ENCODE measurements at places on chromosomes 16 and 17.

GRCh38 chr16:8295513-8296237 lies 294.6 kb downstream of the TMEM114 start:
- peak; percentile 9 for DNase-seq

GRCh38 chr17:7213895-7214299 lies 5.7 kb downstream of the DLG4 start:
- peak; percentile 59 for DNase-seq

DNA sequence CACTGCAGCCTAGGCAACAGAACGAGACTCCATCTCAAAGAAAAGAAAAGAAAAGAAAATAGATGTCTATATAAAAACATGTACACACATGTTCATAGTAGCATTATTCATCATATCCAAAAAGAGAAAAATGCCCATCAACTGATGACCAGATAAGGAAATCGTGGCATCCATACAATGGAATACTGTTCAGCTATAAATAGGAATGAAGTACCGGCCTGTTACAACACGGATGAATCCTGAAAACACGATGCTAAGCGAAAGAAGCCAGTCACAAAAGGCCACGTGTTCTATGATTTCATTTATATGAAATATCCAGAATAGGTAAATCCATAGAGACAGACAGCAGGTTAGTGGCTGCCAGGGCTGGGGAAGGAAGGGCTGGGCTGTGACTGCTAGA lies 65.8 kb downstream of the TBC1D16 start:
- no peak for DNase-seq

DNA sequence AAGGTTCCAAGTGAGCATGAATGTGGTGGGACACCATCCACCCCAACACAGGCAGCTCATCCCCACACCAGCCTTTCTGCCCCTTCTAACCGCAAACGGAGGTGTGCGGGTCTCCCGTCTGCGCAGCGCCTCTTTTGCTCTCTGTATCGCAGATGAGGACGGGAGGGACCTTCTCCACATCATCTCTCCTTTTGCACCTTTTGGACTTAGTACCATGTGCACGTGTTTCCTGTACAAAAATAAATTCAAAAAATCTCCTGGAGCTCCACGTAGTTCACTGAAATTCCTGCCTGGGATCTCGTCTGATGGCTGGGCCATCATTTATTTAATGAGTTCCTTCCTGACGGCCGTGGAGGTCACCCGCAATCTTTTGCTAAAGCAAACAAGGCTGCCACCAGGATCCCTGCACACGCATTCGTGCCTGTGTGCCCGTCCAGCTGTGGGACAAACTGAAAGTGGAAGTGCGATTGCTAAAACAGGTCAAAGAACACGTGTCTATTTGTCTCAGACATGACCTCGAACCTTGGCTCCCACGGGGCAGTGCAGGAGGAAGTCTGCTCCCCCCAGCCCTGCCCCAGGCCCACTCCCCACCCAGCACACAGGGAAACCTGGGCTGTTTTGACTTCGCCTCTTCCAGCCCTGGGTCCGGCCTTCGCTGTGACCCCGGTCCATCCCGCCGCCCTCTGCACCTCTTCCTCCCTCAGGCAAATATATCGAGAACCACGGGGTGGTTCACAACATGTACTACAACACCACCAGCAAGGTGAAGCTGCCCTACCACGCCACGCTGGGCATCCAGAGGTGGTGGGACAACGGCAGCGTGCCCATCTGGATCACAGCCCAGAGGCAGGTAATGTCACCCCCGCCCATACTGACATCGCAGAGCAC lies 2.3 kb downstream of the ENPP7 start:
- DNase-seq = no peak

DNA sequence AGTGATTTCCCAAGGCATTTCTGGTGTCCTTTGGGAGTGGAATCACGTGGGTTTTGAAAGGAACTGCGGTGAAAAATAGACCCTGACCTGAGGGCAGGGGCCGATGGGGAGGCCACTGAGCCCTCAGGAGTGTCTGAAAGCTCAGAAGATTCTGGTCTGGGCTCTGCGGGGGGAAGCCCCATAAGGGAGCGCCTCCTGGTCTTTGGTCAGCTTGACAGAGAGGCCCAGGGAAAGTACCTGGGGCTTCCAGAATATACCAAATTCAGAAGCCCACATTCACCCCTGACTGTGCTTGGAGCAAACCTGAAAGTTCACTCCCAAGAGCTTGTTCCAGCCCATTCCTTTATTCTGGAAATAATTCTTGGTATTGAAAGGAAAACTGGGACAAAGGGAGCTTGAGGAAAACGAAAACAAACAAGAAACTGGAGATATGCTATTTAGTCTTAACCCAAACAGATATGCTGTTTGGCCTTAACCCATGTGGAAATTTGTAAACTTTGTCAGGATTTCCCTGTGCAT lies 23.2 kb upstream of the NAGLU start:
- no peak for DNase-seq

DNA sequence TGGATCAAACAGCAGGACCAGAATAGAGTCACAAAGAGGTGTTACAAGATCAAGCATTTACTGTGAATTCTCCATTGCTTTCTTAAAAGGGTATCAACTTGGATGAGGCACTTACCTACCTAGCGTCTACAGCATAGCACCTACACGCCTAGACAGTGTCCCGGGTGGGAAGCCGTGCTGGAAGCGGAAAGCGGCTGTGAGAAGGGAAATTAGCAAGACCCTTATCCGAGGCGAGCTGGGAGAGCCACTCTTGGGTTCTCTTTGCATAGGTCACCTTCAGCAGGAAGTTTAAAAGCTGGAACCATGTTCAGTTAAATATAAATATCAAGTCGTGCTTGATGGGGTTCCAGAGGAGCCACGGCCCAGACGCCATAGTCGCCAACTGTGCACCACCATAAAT lies 46.3 kb downstream of the TRARG1 start:
- no peak for DNase-seq

DNA sequence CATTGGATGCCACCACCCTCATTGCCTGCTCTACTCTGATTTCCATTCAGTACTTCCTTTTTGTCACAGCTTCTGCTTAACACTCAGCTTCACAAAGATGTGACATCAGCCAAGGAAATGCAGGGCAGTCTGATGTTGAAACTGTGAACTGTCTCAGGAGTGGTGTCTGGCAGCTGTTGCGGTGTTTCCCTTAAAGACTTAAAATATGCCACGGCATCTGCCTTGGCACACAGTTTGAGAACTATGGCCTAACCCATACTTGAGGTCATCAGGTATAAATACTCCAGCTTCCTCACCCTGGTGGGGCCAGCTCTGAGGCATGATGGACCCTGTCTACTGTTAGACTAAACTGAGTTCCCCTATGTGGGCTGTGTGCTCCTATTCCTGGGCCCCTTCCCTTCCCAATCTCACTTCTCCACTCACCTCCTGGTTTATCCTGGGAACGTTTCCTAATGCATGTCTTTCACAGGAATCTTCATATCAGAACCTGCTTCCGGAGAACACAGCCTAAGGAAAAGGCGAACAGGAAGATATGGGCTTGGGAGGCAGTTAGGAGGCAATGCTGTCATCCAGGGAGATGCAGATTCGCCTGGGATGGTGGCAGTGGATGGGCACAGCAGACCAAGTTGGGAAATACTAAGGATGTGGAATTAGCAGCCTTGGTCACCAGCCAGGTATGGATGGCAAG lies 96.5 kb downstream of the WSCD1 start:
- no peak for DNase-seq

DNA sequence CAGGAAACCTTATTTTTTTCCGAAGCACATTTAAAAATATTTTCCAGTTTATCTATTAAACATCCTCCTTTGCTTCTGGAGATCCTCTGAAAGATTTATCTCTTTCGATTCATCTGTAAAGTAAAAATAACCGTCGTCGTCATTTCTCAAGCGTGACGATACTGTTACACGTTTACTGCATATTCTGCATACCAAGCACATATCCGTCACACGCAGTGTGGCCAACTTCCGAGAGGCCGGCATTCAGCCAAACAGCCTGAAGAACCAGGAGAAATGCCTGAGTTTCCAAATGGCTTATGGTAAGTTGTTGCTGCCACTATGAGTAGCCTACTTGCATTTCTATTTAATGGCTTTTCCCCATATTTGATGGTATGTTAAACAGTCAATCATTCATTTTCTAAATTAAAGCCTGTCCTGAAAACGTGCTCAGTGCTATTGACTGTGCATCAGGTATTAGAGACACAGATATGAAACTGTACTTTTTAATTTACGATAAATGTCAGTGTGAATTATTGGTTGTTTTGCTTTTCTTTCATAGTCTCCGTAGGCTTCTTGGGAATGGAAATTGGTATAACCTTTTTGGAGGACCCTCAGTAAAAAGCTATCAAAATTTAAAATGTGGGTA lies 275.7 kb downstream of the WWOX start:
- no peak for DNase-seq

DNA sequence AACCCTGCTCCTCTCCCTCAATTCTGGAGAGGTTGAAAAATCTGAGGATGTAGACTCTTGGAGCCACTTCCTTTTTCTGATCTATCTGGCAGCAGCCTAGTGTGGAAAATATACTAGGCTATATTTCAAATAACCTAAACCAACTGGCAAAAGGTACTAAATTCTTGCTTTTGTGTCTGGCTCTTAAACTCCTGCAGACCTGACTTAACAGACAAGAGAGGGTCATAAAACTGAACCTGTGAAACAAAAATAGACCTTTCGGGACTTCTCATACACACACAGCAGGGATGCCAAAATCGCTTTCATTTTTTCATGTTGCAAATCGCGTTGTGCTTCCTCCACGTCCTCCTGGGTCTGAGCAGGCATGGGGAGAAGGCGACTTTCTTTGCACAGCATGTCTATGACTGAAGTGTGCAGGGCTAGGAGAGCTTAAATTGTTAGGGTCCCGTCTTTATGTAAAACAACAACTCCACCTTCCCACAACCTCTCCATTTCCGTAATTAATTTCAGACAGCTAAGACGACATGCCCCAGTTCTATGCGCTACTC lies 520.7 kb upstream of the PSMD7 start:
- DNase-seq = no peak

GRCh38 chr16:62913333-62913732 lies 877.1 kb upstream of the CDH8 start:
- no peak for DNase-seq

GRCh38 chr17:50469208-50469605 lies 527 bp upstream of the CHAD start:
- DNase-seq = no peak

DNA sequence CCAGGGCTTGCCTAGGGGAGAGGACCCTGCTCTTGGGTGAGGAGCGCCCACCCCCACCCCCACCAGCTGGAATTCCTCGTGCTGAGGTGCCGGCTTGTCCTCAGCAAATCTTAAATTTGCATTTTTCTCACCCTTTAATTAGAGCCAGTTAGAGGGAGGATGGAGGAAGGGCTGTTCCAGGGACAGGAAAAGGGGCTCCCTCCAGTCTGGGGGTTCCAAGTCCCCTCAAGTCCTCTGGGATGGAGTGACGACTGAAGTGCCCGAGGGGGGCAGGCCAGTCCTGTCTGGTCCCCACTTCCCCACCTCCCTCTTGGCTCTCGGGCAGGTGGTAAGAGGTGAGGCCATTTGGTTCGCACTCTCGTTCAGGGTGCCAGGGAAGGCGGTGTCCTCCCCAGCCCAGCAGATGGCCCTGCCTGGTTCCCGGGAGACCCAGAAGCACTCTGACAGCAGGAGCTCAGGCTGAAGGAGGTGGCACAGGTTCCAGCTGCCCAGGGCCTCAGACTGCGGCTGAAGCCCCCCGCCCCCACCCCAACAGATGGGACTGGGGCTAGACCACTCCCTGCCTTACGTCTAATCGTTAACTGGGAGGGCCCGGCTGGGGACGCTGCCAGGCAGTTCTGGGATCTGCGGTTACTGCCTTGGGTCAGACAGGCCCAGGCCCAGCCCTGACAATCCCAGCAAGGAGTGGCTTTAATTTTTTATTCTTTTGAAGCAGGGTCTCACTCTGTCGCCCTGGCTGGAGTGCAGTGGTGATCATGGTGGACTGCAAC lies 2.2 kb downstream of the RAB26 start:
- DNase-seq = no peak

GRCh38 chr16:27225536-27226360 lies 22.4 kb downstream of the KDM8 start:
- DNase-seq = no peak

DNA sequence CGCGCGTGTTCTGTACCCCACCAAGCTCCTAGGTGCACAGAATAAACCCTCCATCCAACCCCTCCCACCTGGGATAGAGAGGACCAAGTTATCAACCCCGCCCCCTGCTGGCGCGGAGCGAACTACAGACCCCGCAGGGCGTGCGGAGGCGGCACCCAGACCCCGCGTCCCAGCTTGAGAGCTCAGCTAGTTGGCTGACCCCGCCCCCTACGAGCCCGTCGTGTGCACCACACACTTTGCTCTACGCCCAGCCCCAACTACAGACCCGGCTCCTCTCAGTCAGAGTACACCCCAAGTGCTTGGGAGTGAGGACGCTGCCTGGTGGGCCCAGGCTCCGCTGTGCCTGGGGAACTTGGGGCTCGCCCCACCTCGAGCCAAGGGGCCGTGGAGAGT lies 1.5 kb downstream of the GRIN2A start:
- no peak for DNase-seq

DNA sequence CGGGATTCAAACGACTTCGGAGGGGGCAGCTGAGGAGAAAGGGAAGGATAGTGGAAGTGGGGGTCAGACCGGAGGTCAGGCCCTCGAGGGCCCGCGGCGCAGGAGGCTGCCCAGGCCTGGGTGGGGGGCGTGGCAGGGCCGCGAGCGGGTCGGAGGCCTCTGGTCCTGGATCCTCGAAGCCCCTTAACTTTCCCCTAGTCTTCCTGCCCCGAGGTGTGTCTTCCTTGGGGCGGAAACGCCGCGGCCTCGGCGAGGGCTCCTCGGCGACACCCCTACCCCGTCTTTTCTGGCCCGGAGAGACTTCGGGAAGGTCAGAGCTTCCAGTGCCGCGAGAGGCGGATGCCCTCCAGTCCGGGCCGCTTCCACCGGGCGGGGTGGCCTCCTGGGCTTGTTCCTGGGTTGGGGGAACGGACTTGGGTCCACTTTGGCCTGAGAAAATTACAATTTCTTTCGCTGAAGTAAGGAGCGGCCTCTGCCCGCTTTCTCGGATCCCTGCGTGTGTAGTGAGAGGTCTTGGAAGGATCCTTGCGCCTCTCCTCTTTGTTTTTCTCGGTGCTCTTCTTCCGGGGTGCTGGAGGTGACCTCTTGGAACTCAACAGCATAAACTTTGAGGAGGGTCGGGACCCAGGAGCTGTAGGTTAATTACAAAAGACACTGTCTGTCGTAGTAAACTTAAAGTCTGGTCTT lies 491 bp downstream of the IST1 start:
- no peak for DNase-seq

DNA sequence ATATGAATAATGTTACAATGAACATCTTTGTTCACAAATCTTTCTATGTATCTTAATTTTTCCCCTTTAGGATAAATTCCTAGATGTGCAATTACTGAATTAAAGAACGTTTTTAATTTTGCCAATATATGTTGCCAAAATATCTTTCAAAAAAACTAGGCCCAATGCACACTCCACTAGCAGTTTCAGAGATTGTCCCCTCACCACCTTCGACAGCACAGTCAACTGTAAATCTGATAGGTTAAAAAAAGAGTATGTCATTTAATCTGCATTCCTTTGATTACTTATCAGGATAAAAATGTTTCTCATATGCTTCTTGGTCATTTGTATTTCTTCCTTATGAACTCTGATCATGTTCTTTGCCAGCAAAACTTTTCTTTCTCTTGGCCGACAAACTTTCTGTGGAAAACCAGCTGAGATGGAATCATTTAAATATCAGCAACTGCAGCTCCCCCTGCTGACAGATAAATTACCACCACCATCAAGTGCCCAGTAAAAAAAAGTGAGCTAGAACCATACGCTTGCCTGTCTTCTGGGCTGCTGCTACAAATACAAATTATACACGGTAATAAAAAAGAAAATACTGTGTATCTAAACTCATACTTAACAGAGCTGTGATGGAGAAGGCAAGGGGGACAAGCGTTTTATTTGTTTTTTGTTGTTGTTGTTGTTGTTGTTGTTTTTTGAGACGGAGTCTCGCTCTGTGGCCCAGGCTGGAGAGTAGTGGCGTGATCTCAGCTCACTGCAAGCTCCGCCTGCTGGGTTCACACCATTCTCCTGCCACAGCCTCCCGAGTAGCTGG lies 19.6 kb upstream of the KANSL1 start:
- no peak for DNase-seq

All from cerebellar nuclear complex (tissue), 1 donor.